ENCODE measurements at places on chromosomes 7 and 10.

GRCh38 chr10:132450825-132451505, 54.0 kb downstream of the PWWP2B start:
- DNase-seq: no peak

GRCh38 chr10:104045151-104046089, 40.3 kb downstream of the COL17A1 start:
- no peak for DNase-seq

DNA sequence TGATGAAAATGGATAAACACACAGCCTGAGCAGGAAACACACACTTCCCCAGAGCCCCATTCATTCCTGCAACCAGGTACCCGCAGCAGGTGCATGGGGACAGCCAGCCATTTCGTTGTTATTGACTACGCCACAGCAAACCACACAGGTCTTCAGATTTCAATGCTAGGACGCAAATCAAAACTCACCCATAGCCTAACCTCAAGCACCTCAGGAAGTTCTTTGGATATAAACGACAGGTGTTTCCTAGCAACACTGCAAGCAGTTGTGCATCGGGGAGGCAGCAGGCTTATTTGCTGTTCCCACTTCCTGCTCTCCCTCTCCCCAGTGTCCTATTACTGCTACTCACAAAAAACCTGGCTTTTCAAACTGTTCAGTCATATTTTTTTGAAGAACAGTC, 176.5 kb upstream of the FRMD4A start:
- DNase-seq: peak; percentile 23

GRCh38 chr10:133158756-133159610, 1.0 kb upstream of the KNDC1 start:
- DNase-seq: no peak

DNA sequence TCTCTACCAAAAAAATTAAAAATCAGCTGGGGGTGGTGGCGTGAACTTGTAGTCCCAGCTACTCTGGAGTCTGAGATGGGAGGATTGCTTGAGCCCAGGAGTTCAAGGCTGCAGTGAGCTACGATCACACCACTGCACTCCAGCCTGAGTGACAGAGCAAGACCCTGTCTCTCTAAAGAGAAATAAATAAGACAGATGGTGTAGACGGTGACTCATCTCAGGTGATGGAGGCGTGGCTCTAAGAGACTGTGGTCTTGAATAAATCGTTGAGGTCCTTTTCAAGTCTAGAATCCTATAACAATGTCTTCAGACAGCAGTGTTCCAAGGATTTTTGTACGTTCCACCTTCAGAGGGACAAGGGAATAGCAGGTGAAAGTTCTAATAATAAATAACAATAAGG, 53.8 kb upstream of the PFKFB3 start:
- no peak for DNase-seq

Measured in activated T-helper 1 cell treated with Interleukin-2 at 50 U/mL for 16 hours (primary cell).